ENCODE measurements at places on chromosomes 2 and 18.

- DNase-seq, result peak; percentile 90
Observed at GRCh38 chr2:42809819-42810120, 17.4 kb upstream of the HAAO start.

GRCh38 chr2:45567974-45568789 lies 42.9 kb downstream of the SRBD1 start:
- no peak for DNase-seq

- no peak for DNase-seq
Observed at GRCh38 chr2:139916822-139917221, 1136.6 kb upstream of the NXPH2 start.

GRCh38 chr2:232480201-232481190 lies 7.1 kb downstream of the ECEL1 start:
- DNase-seq, result no peak

- no peak for DNase-seq
Observed at GRCh38 chr2:3770724-3771415, 67.5 kb downstream of the DCDC2C start.
